ENCODE measurements at places on chromosomes 3 and 15.

DNA sequence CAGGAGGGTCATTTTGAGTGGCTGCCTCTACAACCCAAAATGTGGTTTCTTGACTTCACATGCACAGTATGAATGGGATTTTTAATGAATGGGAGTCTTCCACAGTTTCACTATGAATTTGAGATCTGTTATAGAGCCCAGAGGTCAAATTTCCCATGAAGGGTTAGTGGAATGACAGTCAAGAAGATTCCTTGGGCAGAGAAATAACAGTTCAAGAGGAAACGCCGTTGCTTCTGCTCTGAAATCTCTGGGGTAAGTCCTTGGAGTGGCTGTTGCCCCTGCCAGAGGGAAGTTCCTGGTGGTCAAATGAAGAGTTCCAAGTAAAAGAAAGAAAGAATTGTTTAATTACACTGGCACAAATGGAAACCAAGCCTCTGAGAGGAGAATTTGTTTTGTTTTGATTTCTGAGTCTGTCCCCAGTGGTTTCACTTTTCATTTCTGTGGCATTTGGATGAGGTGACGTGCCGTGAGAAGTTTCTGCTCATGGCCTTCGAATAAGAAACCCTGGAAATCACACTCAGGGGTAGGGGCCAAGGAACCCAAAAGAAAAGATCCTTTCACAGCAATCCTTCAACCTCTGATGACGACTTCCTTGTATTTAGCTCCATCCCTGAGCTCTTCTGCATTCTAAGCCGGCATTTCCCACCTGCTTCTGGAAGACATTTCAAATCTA, 77.5 kb upstream of the IL12A start:
- DNase-seq: no peak

- no peak for DNase-seq
Measured at GRCh38 chr3:19945969-19946831, 697 bp upstream of the RAB5A start.

DNA sequence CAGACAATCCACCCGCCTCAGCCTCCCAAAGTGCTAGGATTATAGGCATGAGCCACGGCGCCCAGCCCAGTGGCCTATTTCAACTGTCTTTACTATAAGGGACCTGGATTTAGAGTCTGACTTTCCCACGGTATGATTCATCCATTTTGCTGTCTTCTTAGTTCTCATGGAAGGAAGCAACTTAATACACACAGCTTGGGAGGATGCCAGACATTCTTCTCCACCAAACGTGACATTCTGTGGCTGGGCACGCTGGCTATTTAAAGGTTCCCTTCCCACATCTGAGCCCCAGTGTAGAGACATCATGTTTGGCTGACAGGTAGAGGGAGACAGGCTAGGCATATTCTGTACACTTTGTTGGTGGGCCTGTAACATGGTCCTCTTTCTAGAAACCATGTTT, 26.2 kb downstream of the FAM43A start:
- DNase-seq: peak; percentile 97

GRCh38 chr3:178826435-178827123, 245.0 kb downstream of the ZMAT3 start:
- DNase-seq: no peak

- DNase-seq: no peak
Measured at GRCh38 chr3:126129398-126129891, 45.5 kb upstream of the SLC41A3 start.
